ENCODE measurements at places on chromosomes 11 and 22. TPM values are rescaled to one million over a fixed set of nuclear protein-coding genes. Genes with fewer than 3 reads are reported as not detected.

CFAP300 gene
- 1.1 TPM for total RNA-seq

SNX32 gene
- total RNA-seq = 5.9 TPM

MAJIN gene
- not detected for total RNA-seq

KLHL35 gene
- total RNA-seq = 2.2 TPM

GDPD4 gene
- not detected for total RNA-seq

KDM2A gene
- 37.8 TPM for total RNA-seq

All from cardiac muscle cell (in vitro differentiated cells and primary cell).